ENCODE measurements at places on chromosomes 11 and 22. TPM values are rescaled to one million over a fixed set of nuclear protein-coding genes. Genes with fewer than 3 reads are reported as not detected.

Gene GAL
- not detected for total RNA-seq

Gene CABP4
- total RNA-seq, result not detected

Gene FGF4
- total RNA-seq, result not detected

Gene PLA2G6
- total RNA-seq, result 3.9 TPM

Gene C22orf31
- total RNA-seq, result not detected

Gene XKR3
- total RNA-seq, result not detected

Gene MS4A12
- total RNA-seq, result not detected

Gene POU2F3
- not detected for total RNA-seq

Gene KCNQ1
- not detected for total RNA-seq

Gene FOLR3
- not detected for total RNA-seq

Gene KRTAP5-10
- not detected for total RNA-seq

Gene LAYN
- total RNA-seq, result 92.5 TPM

Gene SERHL2
- total RNA-seq, result 3.9 TPM

Gene CD44
- 341 TPM for total RNA-seq

Gene F2
- total RNA-seq, result not detected

Gene OR52B4
- total RNA-seq, result not detected

Gene PHLDA2
- 4.4 TPM for total RNA-seq

Gene PIH1D2
- 2.2 TPM for total RNA-seq

Gene DDTL
- total RNA-seq, result 0.36 TPM

Gene RFPL2
- not detected for total RNA-seq

Gene PLA2G3
- total RNA-seq, result under 0.01 TPM

Gene TRIM49
- not detected for total RNA-seq

Gene NAALADL1
- 3.8 TPM for total RNA-seq

Gene P4HA3
- 2.9 TPM for total RNA-seq

Gene TNNI2
- not detected for total RNA-seq

Measured in IMR-90 (cell line).